ENCODE measurements at places on chromosomes 6 and 20.

DNA sequence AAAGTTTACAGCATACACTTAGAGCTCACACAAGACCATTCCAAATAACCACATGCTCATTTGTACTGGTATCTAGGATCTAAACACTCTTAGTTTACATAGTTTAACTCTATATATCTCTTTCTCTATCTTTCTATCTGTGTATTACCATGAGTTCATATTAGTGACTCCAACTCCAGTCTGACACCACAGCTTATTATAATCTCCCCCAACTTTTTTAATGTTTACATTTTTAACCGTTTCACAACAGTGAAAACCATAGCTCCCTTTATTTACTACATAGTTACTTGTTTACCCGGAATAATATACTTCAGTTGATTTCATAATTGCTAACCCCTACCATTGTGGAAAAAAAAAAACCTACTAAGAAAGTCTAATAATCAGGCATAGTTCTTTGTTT lies 362.4 kb upstream of the RGS17 start:
- DNase-seq: no peak

DNA sequence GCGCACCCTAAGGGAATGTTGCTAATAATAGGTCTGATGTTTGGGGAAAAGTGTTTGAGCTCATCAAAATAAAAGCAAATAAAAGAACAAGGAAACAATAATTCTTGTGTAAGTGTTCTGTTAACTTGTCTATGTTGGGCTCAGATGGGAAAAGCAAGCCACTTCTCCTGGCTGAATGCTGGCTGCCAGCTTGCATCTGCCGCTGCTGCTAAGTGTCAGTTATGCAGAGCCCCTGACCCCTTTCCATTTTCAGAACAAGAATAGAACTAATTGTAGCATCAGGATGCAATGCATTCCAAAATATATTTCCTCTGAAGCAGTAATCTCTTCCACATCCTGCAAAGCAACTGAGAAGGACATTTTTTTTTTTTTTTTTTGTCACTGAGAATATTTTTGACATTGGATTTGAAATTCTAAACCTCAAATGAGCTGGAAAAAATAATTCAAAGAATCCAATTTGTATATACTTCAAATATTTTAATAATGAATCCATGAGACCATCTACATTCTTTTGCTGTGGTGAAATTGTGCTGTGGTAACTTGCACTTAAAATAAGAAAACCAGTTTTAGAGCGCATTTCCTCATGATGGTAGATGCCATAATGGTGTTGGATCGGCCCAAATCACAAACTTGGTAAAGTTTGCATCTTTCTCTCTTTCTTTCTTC lies 43.9 kb upstream of the DEK start:
- DNase-seq: peak; percentile 35

GRCh38 chr20:4060064-4060795 lies 44.9 kb upstream of the RNF24 start:
- no peak for DNase-seq

DNA sequence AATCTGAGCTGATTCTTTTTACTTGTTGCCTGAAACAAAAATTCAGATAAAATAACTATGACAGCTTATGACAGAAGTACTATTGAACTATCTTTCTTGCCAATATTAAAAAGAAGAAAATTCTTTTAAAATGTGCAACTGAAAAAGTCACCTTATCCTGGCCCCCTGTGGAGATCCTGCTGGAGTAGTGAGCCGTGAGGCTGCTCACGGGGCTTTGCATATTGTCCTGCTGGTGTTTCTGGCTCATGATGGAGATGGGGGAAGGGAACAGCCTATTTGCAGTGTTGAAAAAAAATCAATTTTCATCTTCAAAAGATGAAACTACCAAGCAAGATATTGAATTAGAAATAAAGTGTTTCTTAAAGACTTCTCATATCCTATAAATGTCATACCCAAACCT lies 216.0 kb downstream of the SAMD5 start:
- DNase-seq: no peak

DNA sequence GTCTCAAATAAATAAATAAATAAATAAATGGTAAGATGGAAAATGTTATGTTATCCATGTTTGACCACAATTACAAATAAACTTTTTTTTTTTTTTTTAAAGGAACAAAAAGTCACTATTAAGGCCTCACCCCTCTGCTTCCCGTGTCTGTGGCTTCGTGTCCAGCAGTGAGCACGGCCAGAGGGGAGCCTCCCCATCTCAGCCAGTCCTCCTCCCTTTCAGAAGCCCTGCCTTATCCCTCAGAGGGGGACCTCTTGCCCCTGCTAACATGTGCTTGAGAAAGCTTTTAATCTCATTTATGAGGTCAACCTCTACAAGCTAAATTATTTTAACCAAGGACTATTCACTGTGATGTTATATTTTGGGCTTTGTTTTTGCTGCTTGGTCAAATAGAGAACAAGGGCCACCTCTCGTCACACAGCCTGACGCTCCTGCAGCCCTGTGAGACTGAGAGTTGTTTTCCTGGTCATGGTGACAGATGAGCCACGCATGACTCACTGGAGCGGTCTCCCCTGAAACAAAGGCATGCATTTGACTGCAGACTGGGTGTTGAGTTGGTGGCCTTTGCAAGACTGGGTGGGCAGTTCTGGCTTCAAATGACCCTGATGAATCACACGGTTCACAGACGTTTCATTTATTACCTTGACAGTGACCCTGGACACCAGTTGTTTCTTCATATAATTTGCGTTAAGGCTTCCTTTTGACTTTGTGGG lies 131.8 kb downstream of the TIAM2 start:
- peak; percentile 79 for DNase-seq
